NCI-H2081 (cell line): ENCODE measurements at places on chromosomes 5 and 9.
A peak's percentile ranks its signal among the peaks of the same experiment; 100 is the strongest.

- no peak for DNase-seq
Measured at GRCh38 chr9:134783699-134784039, 96.9 kb upstream of the FCN2 start.

DNA sequence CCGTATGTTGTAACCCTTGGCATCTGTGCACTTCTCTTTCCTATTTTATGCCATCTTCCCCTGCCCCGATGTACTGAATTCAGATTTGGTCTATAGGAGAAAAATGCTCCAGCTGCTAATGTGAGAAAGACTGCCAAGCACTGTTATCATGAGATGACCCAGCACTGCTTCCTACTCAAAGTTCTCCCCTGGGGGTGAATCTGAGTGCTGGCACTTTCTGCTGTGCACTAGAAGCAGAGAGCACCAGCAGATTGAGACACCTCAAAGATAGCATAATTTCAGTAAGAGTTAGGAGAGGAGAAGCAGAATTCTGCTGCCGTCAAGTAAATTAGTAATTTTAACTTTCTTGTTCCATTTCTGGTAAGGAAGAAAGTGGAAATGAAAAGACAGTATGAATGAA, 92.8 kb upstream of the ACOT12 start:
- no peak for DNase-seq

DNA sequence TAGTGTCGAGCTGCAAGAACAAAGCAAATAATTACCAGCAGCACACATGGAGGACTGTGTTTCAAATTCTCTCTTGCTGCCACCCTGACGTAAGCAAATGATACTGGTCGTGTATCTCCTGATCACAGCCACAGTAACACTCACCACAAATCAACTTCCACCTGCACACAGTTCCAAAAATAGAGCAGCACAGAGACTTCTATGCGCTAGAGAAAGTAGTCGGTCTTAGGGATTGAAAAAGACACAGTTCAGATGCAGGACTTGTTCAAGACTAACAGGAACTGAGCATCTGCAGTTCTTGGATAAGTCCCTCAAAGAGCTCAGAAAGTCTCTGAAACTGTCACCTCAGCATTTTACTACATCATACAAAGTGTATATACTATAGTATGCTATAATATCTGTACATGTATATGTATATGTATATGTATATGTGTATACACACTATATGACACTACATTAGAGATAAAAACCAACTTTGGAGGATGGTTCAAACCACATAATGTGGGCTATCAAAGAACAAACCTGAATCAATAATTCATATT, 279.0 kb downstream of the GLIS3 start:
- no peak for DNase-seq

DNA sequence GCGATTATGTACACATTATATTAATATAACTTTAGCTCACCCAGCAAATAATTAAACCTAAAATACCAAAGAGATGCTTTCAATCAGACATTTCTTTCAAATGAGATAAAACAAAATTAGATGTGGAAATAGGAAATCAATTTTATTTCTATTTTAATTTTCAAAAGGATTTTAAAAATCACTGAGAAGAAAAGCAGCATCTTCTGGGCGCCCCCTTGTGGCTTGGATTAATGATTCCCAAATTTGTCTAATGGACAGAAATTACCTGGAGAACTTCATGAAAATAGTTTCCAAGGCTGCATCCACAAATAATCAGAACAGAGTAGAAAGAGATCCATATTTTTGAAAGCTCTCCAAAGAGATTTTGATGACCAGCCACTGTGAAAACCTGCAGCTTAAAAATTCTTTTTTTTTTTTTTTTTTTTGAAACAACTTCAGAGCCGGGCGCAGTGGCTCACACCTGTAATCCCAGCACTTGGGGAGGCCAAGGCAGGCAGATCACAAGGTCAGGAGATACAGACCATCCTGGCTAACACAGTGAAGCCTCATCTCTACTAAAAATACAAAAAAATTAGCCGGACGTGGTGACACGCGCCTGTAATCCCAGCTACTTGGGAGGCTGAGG, 50.9 kb upstream of the CEMIP2 start:
- peak; percentile 7 for DNase-seq

DNA sequence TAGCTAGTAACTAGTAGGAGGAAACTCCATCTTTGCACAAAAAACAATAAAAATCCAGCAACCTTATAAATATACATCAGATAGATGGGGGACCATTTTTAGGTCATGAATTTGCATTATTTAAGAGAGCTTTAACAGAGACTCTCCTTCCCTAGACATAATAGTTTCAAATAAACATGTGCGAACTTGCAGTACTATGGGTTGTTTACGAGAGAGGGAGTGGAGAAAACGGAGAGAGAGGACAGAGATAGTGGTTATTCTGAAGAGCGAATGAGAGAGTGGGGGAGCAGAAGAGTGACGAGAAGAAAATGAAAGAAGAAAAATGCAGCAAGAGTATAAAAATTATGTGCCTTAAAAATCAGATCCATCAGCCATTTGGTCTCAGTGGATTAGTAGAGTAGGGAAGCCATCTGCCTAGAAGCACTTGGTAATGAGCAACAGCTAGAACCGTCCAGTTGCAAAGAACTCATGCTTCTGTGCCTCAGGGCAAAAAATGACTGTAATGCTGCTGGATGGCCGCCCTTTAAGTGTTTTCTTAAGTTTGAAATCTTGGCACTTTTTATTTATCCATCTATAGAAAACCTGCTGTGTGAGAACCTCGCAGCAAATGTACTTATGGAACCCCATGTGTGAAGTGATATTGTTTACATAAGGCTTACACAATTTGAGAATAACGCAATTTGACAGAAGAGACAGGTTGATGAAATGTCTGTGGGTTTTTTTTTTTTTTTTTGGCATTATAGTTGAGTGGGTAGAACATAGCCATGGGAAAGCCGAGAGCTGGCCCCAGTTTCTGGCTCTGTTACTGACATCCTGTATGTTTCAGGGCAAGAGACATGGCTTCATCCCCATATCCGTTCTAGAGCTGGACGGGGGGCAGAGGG, 95.6 kb upstream of the ZNF608 start:
- no peak for DNase-seq
